ENCODE measurements at places on chromosomes 2 and 18.

- DNase-seq, result no peak
Observed at GRCh38 chr2:167132906-167133555, 244.8 kb downstream of the XIRP2 start.

GRCh38 chr2:11975373-11975772, 228.9 kb downstream of the LPIN1 start:
- DNase-seq, result no peak

GRCh38 chr2:134402410-134402809, 148.5 kb downstream of the MGAT5 start:
- peak; percentile 89 for DNase-seq

DNA sequence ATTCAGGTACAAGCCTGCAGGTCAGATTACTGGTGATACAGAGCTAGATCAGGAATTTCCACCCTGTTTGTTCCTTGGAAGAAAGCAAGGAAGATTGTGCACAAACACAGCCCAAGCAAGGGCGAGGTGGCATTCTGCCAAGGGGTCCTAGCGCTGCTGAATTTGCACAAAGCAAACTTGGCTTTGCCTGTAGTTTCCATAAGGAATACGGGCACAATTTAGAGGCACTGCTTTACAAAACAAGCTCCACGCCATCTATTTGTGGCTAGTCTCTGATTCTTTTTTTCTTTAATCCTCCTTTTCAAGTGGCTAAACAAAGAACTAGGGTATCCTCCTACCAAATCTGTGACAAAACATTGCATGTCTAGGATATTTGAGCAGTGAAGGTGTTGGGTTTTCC, 195.5 kb upstream of the ACVR2A start:
- DNase-seq, result no peak

DNA sequence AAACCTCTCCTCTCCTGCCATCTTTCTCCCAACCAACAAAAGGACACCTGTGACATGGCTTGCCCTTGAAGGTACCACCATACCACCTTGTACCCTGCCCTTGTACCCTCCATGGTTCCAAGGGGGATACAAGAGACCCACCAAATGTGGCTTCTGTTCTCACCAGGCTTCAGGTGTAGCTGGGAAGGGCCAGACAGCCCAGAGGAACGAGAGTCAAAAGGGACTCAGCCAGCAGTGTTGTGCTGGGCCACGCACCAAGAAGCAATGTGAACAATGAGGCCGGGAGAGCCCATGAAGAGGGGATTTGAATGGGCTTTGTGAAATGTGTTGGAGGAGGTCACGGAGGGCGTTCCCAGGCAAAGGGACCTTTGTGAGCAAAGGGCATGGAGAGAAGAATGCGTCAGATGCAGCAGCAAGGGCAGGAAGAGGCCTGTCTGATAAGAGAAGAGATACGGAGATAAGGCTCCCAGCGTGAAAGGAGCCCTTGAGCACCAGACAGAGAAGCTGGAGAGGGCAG, 48.6 kb downstream of the PLB1 start:
- DNase-seq, result no peak

GRCh38 chr2:223102450-223102849, 50.5 kb downstream of the KCNE4 start:
- no peak for DNase-seq

GRCh38 chr2:5985536-5986385, 293.6 kb downstream of the SOX11 start:
- no peak for DNase-seq

DNA sequence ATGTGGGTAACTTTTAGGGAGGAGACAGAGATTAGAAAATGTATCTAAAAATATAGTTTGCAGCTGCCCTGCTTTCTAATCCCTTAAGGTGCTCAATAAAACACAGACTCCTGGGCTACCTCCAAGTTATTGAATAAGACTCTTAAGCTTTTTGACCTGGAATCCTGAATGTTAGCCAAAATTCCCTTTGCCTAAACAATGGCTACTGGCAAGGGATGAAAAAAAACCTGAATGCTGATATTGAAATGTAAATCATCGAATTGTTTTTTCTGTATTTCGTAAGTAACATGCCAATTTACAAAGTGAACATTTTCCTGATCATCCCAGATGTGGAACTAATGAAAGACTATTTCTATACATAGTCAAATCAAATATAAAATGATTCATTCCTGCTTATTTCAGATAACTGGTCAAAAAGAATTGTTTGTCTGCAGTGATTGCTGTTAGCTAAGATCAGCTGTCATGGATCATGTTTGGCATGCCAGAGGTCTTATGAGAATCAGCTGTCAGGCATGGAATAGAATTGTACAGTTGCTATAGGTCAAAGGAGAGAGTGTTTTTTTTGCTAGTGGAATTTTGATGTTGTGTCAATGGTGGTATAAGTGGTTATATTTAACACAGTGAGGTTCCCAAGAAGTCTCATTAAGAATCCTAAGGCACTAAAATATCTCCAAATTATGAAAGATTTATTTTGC, 363.6 kb upstream of the CWC22 start:
- no peak for DNase-seq

DNA sequence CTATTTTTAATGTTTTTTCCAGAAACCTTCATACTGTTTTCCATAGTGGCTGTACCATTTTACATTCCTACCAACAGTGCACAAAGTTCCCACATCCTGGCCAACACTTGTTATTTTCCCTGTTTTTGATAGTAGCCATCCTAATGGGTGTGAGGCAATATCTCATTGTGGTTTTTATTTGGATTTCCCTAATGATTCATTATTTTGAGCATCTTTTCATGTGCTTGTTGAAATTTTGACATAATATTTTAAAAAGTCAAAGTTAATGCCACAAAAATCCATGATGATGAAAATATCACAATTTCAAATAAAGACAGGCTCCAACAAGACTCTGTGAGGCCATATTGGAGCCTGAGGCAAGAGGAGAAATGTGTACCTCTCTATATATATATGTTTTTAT, 50.2 kb downstream of the VWA3B start:
- DNase-seq, result no peak

DNA sequence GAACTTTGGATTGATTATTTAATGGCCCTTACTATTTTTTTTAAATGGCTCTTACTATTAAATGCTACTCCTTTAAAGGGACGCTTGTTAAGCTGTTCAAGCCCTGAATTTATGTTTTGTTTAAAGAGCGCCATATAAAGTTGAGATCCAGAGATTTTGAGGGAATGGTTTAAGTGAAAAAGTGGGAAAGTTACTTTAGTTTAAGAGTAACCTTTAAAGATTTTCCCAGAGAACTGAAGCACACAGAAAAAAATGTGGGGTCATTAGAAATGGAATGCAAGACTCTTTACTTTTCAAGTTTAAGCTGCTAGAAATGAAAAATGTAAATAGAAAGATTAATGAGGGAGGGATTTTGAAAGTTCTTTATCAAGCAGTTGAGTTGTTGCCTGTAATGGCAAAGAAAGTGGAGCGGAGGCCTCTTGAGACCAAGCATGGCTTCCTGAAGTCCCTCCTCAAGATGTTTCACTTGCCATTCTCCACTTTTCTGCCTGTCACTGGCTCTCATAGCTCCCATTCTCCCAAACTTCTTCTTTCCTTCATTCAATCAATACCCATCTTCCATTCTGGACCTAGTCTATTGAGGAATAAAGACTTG, 93.2 kb downstream of the KCNS3 start:
- DNase-seq, result peak; percentile 10

- DNase-seq, result no peak
Observed at GRCh38 chr2:119249855-119250717, 26.5 kb downstream of the STEAP3 start.

DNA sequence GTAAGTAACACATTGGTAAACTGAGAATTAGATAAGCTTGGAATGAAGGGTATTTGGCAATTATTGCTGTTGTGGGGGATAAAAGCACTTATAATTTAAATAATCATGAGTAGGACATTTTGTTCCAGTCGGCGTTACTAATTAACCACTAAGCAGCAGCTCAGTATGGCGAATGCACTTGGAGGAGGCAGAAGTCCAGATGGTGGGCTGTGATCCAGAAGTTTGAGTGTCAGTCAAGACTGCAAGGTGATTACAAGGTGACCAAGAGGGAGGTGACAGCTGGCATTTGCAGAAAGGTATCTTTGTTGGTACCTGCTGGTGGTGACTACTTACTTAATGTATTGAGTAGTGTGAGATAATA, 643.6 kb upstream of the FAM98A start:
- no peak for DNase-seq

DNA sequence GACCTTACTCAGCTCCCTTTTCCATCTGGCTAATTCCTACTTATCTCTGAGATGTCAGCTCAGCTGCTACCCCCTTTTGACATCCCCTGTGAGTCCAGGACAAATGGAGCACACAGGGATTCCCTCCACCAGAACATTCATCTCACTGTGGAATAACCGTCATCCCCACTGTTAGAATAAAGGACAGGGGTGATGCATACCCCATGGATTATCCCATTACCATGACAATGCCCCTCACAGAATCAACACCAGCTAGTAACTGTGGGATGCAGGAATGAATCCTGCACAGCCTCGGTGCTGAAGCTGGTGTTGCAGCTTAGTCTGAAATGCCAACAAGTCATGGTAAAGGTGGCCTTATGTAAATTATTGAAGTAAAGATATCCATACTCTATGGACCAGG, 624.8 kb upstream of the RAB6C start:
- no peak for DNase-seq

- DNase-seq, result peak; percentile 52
Observed at GRCh38 chr2:189698020-189698887, 23.8 kb downstream of the ANKAR start.

GRCh38 chr2:216914491-216914890, 54.6 kb upstream of the TNP1 start:
- DNase-seq, result no peak

DNA sequence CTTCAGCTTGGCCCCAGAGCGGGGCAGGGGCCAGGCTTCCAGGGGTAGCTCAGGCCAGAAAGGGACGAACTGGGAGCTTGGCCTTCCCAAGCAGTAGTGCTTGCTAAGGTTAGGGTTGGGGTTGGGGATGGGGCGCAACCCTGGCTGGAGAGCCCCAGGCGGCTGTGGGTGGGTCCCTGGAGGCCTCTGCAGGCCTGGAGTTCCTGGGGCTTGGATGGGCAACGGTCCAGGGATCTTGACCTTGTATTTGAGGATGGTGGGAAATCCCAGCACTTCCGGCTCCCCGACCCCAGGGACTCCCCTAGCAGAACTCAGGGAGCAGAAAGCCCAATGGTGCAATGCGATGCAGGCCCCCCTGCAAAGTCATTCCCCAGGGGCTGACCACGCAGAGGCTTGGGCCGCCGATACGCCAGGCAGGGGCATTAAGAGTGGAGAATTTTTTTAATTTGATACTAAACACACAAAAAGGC, 12.6 kb upstream of the MLPH start:
- no peak for DNase-seq

GRCh38 chr2:12663306-12664037, 53.3 kb upstream of the TRIB2 start:
- no peak for DNase-seq

DNA sequence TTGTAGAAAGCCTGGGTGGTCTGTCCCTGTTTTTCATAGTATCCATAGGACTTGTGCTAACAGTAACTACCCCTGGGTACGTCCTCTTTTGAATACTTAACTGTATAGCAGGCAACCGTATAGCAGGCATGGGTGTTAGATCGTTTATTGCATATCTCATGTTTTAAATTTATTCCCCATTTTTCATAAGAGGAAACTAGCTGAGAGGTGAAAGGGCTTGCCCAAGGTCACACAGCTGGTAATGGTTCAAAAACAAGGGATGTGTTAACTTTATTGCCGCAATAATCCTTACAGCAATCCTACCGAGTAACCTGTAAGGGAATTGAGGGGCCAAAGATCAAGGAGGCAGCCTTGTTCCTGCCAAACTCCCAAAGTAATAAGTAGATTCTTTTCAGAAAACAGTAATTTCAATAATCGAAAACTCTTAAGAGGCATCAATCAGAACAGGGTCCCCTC, 990 bp upstream of the MGAT4A start:
- DNase-seq, result no peak

DNA sequence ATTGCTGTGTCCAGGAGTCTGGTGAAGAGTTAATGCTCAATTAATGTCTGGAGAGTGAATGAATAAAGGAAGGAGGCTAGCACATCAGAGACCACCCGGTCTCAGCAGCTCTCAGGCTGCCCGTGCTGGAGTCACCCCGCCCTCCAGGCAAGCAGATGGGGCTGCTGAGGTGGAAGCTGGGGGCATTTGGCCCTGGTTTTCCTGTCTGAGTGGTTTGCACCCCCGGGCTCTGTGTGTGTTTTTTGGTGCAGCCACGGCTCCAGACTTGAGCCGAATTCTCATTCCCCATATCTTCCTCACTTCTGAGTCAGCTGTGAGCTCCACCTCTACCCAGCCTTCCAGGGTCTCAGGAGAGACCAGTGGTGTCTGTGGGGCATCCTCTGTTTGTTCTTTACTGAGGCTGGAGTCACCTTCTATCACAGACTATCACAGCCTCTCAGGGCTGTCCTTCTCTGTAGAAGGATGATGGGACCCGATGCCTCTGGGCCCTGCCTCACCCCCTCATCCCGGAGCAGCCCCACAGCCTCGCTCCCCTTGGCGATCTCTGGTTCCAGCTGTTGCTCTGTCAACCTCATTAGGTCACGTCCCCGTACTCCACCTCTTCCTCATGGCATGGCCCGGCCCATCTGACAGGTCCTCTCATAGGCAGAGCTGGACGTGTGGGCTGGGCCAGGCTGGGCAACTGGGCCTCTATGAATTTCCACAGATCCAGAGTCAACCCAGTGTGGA, 60.8 kb downstream of the HS1BP3 start:
- DNase-seq, result peak; percentile 84

DNA sequence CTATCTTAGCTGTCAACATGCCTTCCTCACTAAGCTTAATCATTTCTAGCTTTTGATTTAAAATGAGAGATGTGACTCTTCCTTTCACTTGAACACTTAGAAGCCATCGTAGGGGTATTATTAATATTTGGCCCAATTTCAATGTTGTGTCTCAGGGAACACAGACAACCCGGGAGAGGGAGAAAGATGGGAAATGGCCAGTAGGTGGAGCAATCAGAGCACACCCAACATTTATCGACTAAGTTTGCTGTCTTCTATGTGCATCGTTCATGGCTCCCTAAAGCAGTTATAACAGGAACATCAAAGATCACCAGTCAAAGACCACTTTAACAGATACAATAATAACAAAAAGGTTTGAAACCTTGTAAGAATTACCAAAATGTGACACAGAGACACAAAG, 110.2 kb downstream of the OLA1 start:
- no peak for DNase-seq

GRCh38 chr18:12882453-12883371, 1.3 kb downstream of the PTPN2 start:
- DNase-seq, result no peak

DNA sequence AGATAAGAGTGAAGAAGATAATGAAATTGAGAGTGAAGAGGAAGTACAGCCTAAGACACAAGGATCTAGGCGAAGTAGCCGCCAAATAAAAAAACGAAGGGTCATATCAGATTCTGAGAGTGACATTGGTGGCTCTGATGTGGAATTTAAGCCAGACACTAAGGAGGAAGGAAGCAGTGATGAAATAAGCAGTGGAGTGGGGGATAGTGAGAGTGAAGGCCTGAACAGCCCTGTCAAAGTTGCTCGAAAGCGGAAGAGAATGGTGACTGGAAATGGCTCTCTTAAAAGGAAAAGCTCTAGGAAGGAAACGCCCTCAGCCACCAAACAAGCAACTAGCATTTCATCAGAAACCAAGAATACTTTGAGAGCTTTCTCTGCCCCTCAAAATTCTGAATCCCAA, 15.7 kb downstream of the MSH6 start:
- DNase-seq, result no peak

GRCh38 chr2:151840216-151841046, 12.2 kb upstream of the ARL5A start:
- DNase-seq, result no peak

All from fibroblast of skin of back (primary cell).